ENCODE measurements at places on chromosomes 5 and 9.
A peak's percentile ranks its signal among the peaks of the same experiment; 100 is the strongest.

- no peak for DNase-seq
Measured at GRCh38 chr5:133811168-133811567, 157.3 kb downstream of the C5orf15 start.

GRCh38 chr5:168073311-168073710 lies 218.1 kb upstream of the WWC1 start:
- DNase-seq, result no peak

- DNase-seq, result peak; percentile 15
Measured at GRCh38 chr5:174311531-174312269, 266.2 kb downstream of the NSG2 start.

- DNase-seq, result no peak
Measured at GRCh38 chr9:107489144-107489673, 360 bp downstream of the KLF4 start.

GRCh38 chr5:74766418-74766848 lies 484 bp downstream of the GFM2 start:
- no peak for DNase-seq

GRCh38 chr9:16143310-16143709 lies 590.5 kb downstream of the CCDC171 start:
- DNase-seq, result no peak

- no peak for DNase-seq
Measured at GRCh38 chr5:108607421-108607820, 140.3 kb upstream of the FER start.

DNA sequence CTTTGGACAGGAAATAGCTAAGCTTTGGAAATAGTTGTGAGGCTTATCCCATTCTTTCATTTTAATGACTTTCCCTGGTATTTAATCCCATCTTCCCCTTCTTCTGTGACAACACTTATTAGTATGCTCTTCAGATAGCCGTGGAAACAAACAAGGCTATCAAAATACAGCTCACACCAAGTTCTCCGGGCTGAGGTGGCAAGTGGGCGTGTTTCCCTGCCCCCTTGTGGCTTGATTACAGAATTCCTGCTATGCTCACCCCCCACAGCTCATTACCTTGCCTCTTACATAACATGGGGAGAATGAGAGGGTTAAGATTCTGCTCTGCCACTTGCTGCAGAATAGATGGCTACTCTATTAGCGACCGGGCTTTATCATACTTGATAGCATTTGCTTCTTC lies 437.1 kb upstream of the TLE4 start:
- no peak for DNase-seq

Data from activated naive CD4-positive, alpha-beta T cell (primary cell).